ENCODE measurements at places on chromosomes 1 and 21.
A peak's percentile ranks its signal among the peaks of the same experiment; 100 is the strongest.

DNA sequence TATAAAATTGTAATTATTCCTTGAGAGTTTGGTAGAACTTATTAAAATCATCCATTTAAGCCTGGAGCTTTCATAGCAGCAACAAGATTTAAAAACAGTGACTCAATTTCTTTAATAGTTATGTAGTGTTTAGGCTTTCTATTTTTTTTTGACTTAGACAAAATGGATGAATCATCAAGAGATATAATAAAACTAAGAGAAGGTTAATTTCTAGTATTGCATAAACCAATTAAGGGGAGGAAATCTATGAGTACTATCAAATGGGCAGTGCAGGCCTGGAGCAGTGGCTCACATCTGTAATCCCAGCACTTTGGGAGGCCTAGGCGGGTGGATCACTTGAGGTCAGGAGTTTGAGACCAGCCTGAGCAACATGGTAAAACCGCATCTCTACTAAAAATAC, 416.3 kb upstream of the USP24 start:
- peak; percentile 13 for DNase-seq

DNA sequence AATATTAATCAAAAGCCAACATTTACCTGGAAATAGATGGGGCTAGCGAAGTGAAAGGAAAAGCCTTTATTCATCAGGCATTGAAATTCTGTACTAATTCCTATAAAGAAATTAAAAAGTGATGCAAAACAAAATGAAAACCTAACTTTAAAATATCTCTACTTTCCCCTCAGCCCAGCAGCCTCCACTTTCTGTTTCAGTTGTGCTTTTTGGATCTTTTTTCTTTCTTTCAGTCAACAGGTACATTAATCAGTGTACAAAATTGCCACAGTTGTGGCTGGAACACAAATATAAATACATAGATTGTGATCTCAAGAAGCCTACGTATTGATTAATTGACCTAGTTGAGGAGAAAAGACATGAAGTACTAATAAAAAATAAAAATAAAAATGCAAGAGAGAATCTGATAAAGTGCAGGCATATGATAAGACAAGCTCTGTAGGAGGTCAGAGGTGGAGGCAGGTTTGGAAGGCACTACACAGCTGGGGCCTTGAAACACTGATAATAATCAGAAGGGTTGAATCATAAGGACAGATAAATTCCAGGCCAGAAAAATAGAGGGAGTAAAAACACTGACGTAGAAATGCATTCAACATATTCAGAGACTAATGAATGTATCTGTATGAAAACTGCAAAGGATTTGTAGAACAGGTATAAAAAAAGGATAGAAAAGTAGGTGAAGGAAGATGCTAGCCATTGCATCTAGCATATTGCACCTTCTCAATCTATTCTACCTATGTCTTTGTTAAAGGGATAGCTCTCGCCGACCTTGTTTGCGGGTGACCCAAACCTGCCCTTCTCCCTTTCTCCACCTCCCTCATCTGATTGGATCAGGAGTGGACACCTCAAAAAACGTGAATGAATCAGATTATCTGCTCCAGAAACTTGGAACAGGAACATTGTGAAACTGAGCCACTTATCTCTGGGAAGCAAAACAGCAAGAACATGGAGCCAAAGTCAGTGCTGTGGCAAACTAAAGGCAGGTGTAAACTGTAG, 607.8 kb upstream of the ADGRL2 start:
- DNase-seq, result no peak

GRCh38 chr1:14163246-14163645, 435.2 kb upstream of the KAZN start:
- DNase-seq, result no peak

DNA sequence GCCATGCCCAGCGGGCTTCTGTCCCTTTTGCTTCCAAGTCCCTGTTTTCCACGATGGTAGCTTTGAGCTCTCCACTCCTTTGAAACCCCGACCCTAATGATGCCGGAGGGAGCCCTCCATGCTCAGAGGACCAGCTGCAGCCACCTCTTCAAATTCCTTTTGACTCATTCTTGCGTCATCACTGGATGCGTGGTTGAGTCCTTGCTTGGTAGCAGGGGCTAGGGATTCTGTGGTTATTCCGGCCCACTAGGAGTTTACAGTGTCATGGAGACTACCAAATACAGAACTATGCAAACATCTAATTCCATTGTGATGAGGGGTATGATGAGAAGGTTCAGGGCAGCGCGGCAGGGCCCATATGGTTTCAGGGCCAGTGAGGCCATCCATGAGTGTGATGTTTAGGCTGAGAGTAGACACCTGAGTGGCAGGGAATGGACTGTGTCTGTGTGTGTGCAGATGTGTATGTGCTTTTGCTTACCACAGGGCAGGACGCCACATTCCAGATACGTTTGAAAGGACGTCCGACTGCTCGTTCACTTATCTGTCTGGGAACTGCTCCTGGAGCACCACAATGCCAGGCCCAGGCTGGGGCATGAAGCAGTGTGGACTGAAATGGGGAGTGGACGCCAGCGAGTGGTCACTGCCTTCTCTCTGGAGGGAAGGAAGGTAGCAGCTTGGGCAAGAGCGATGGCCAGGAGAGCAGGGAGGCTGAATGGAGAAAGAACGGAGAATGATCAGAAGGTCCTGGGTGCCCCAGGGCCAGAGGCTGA, 30.4 kb upstream of the ZBTB21 start:
- peak; percentile 95 for DNase-seq

GRCh38 chr21:37071561-37072273, 1.2 kb downstream of the PIGP start:
- peak; percentile 77 for DNase-seq

DNA sequence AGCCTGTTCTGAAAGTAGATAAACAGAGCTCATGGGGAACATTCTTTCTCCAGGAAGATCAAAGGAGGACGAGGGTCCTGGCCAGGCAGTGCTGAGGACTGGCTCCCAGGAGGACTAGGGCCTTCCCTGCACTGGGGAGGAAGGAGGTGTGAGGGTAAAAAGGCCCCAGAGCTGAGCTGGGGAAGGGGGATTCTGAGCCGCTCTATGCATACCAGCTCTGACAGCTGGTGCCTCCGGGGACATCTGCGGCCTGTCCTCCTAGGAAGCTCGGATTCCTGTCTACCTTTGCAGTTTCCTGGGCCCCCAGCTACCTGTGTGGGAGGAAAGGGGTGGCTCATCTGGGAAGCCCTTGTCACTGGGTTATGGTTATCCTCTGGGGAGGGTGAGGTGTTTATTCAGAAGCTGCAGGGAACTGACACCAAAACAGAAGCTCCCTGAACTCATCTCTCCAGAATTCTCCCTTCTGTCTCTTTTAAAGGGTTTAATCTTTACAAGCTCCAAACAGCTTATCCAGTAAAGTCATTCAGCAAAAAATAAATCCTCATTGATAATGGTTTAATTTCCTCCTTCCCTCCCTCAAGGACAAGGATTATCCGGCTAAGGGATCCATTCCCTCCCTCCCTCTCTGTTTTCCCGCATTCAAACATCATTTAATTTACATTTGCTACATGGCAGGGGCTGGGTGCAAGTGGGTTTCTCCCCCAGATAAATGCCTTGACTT, 31.0 kb downstream of the NENF start:
- no peak for DNase-seq

DNA sequence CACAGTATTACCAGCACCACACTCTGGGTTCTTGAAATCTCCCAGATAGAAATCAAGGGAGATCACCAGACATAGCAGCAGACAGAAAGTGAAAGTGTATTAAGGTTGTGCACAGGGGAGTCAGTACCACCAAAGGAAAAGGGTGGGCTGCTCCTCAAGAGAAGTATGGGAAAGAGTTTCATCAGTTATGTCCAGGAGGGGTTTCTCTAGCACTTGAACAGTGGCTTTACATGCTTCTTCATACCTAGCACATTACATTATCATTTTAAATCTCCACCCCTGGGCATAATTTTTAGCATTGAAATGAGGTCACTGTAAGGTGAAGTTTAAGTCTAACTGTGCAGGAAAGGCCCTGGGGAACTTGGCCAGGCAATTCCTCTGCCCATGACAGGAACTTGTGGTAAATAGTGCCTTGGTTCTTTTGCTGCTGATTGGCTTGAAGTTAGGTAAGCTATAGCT, 601.0 kb downstream of the NUF2 start:
- peak; percentile 23 for DNase-seq

DNA sequence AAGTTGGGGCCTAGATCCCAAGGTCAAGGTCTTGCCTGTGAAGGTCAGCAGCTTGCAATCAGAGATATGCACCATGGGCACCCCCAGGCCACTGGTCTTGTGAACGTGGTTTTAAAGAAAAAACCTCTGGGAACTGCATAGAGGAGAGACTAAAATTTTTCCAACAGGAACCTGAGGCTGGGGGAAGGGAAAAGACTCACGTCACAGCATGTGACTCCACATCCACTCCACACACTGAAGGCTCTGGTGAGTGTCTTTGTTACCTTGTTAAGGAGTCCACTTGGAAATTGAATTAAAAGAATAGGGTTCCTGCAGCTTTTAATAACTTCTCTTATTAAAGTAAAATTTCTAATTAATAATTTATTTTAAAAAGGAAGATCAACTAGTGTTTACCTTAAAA, 224.9 kb downstream of the DAB1 start:
- DNase-seq, result no peak

DNA sequence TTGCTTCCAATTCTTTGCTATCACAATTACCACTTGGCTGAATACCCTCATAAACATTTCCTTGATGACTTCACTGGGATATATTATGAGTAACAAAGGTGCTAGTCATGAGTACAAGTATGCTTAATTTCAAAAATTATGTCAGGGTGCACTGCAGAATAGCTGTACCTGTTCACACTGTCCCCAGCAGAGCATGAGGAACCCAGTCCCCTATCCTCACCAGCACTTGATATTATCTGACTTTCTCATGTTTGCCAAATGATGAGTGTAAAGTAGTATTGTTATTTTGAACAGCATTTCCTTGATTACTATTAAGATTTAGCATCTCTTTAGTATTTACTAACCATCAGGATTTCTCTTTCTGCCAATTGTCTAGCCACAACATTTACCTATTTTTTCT, 33.5 kb upstream of the TNFSF4 start:
- no peak for DNase-seq

GRCh38 chr1:95287081-95287480, 53.1 kb downstream of the RWDD3 start:
- peak; percentile 9 for DNase-seq

DNA sequence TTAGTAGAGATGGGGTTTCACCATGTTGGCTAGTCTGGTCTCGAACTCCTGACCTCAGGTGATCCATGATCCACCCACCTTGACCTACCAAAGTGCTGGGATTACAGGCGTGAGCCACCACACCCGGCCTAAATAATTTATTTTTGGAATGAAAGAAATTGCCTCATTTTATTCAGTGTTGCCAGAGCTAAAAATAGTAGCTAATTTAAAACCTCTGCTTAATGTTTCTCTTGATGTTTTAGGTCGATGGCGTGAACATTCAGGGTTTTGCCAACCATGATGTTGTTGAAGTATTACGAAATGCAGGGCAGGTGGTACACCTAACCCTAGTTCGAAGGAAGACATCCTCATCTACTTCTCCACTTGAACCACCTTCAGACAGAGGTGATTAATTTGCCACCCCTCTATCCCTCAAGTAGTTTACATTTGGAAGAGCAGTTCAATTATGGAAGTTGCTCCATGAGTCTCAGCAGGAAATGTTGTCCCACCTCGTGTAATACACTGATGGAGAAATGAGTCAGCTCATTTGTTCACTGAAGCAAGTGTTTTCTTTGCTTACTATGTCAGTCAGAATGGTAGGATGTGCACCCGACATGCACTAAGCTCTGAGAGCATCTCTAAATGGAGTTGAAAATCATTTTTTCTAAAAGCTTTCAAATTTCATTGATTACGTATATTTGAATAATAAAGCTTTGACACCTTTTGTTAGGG, 54.9 kb downstream of the PATJ start:
- DNase-seq, result peak; percentile 6

- no peak for DNase-seq
Observed at GRCh38 chr1:29626726-29627125, 390.4 kb downstream of the PTPRU start.

- DNase-seq, result no peak
Observed at GRCh38 chr1:21313203-21313885, 23.1 kb upstream of the ECE1 start.

DNA sequence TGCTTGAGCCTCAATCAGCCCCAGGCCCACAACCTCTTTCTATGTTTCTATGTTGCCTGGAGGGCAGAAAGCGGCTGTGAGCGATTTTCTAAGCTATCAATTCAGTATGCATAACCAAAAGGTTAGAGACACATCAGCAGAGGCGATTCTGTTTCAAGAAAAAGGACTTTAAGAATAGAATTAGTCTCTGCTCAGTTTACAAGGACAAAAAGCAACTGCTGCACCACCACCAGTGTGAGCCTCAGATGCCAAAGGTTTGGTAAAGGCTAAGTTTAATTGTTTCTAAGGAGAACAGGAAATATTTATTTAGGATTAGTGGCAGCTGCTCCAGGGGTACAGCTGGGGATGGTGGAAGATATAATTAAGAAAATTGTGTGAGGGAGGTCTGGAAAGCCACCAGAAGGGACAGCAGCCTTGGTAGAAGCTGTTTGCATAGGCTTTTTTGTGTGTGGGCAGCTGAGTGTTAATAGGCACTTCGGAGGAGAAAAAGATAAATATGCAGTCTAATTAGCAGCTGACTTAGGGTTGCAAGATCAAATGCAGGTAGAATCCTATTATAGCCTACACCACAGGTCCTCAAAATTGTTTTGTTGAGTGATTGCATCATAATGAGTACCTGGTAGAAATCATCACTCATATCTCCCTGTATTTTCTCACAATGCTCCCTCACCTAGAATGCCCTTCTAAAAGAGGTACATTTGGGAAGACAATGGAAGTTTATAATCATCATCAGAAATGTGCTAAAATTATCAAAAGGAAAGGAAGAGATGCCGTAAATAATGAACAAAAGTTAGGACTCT, 35.8 kb downstream of the ZC3H11B start:
- no peak for DNase-seq
